ENCODE measurements at places on chromosomes 16 and 17.
A peak's percentile ranks its signal among the peaks of the same experiment; 100 is the strongest.

- DNase-seq = no peak
Observed at GRCh38 chr16:87150681-87151280, 166.4 kb downstream of the C16orf95 start.

DNA sequence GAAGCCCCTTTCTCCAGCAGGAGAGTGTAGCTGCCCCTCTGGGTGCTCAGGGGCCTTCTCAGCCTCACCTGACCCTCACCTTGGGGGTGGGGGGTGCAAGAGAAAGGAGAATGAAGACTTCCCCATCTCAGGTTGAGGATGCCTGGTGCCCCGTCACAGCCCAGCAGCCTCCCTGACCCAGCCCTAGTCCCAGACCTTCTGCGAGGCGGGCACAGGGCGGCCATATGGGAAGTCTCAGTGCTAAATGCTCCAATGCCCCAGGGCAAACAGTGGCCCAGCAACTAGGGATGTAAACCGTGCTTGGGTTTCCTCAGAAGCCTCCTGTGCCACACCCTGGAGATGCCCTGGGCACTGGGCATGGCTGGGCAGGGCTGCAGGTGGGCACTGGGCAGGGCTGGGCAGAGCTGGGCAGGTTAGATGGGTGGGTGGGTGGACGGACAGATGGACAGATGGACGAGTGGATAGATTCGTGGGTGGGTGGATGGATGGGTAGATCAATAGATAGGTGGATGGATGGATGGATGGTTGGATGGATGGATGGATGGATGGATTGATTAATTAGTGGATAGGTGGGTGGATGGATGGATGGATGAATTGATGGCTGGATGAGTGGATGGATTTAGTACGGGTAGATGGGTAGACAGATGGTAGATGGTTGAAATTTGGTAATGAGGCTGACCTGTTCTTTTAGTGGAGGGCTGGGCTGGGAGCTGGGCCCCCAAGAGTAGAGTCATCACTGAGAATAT lies 16.8 kb downstream of the TPSD1 start:
- DNase-seq = no peak

- DNase-seq = peak; percentile 84
Observed at GRCh38 chr17:78748730-78749317, 33.2 kb downstream of the CYTH1 start.

GRCh38 chr16:48531011-48531962 lies 78.7 kb downstream of the N4BP1 start:
- no peak for DNase-seq

- no peak for DNase-seq
Observed at GRCh38 chr16:71287454-71287853, 1.7 kb downstream of the CMTR2 start.

DNA sequence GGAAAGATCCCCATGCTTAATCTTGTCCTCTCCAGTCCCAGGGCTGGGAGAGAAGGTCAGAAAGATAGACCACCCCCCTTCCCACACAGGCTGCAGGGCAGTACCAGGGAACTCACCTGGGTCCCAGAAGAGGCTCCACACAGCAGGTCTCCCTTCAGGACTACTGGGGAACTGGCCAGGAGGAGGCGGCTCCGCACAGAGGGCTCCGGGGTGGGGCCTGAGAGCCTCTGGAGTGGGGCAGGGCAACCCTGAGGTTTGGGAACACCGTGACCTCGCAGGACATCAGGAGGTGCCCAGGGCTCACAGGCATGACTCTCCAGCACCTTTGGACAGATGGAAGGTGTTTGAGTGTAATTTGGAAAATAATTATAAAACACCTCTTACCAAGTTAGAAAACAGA lies 11.0 kb downstream of the ABCA3 start:
- no peak for DNase-seq

DNA sequence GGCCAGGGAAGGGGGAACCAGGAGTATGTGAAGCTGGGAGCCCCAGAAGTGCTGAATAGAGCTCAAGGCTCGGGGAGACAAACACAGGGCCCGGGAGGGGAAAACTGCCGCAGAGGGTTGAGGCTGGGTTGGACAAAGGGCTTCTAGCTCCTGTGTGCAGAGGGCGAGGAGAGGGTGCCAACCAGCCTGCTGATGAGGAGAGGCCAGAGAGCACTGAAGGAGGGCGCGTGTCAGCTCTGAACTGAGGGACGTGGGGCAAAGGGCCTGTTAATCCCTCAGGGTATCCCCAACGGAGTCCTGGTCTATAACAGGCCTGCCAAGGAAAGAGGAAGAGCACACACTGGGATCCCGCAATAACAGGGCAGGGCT lies 151.3 kb downstream of the C16orf78 start:
- DNase-seq = no peak

- DNase-seq = no peak
Observed at GRCh38 chr17:40316571-40317344, 7.8 kb downstream of the RARA start.

Data from CD4-positive, alpha-beta T cell treated with Interleukin-6 for 4 hours (primary cell).